ENCODE measurements at places on chromosomes 12 and 14. TPM values are rescaled to one million over a fixed set of nuclear protein-coding genes. Genes with fewer than 3 reads are reported as not detected.

ALDH2 gene
- total RNA-seq = 2.1 TPM

SLC25A21 gene
- total RNA-seq = not detected

- H3K36me3 ChIP-seq = no peaks in the 10 kb centered on the region
- DNase-seq = no peak
- H3K4me3 ChIP-seq = no peak overlapping the region
Observed at GRCh38 chr12:89189448-89189847, 162.9 kb downstream of the DUSP6 start.

GRCh38 chr12:129790331-129790730 is 113.5 kb downstream of the TMEM132D start:
- no peaks in the 10 kb centered on the region for H3K27me3 ChIP-seq
- no peak for DNase-seq
- H3K4me1 ChIP-seq = no peaks in the 10 kb centered on the region
- no peaks in the 10 kb centered on the region for H3K36me3 ChIP-seq
- no peak overlapping the region for H3K4me3 ChIP-seq
- no peak overlapping the region for H3K27ac ChIP-seq

GRCh38 chr12:83985084-83985483 is 927.5 kb downstream of the SLC6A15 start:
- no peak overlapping the region for H3K27ac ChIP-seq
- H3K4me1 ChIP-seq = no peaks in the 10 kb centered on the region
- H3K36me3 ChIP-seq = no peaks in the 10 kb centered on the region
- no peak overlapping the region for H3K4me3 ChIP-seq

GRCh38 chr12:90193500-90193899 is 484.9 kb upstream of the ATP2B1 start:
- no peak overlapping the region for H3K27ac ChIP-seq
- no peak overlapping the region for H3K4me3 ChIP-seq
- DNase-seq = no peak
- no peaks in the 10 kb centered on the region for H3K36me3 ChIP-seq
- H3K4me1 ChIP-seq = no peaks in the 10 kb centered on the region

DNA sequence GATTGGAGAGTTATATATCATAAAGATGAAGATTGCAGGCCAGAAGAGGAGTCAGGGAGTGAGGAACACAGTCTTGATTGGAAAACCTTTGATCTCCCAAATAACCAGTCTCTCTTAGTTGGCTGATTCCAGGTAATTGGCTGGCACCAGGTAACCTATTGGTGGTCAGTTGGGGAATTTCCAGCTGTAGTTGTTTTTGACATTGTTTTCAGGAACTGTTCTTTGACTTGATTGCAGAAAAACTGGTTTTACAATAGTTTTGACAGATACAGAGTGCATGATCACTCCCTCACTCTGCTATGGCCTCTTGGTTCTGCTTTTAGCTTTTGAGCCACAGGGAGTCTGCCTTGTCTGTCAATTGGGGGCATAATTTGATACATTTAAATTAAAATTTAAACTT is 71.6 kb downstream of the ZNF641 start:
- no peaks in the 10 kb centered on the region for H3K36me3 ChIP-seq
- H3K4me3 ChIP-seq = no peak overlapping the region
- H3K4me1 ChIP-seq = no peaks in the 10 kb centered on the region
- DNase-seq = peak; percentile 17
- H3K27me3 ChIP-seq = no peaks in the 10 kb centered on the region
